ENCODE measurements at places on chromosomes 1 and 21.

GRCh38 chr1:228737601-228738041 is 2.3 kb downstream of the RHOU start:
- no peak for DNase-seq

GRCh38 chr1:229407206-229408026 is 26.5 kb downstream of the ACTA1 start:
- no peak for DNase-seq

DNA sequence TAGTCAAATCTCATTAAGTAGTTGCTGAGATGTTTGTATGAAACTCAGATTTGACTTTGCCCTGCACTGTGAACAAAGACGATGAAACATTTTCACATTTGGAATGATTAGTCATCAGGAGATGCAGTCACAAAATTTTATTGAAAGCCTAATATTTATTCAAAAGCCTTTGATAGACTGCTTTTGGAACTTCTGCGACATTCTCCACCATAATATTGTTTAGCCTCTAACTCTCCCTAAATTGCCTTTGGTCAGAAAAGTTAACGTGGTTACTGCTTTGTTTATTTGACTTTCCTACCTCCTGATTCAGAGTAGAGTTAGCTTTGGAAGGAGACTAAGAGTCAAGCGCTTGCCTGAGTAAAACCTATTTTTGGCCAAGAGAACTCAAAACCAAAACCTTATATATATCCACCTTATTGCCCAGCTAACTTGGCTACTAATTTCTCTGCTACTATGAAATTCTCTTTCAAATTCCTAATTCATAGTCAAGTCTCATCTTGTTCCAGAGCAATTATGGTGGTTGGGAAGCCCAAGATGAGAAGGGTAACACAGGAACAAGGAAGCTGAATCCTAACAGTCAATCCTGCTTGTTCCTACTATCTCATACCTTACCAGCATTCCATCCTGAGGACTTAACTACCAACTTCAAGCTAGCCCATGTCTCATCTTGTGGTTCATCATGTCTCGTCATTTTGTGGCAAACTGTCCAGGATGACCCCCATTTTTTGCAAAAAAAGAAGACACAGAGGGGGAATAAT is 429.6 kb downstream of the USP25 start:
- no peak for DNase-seq

DNA sequence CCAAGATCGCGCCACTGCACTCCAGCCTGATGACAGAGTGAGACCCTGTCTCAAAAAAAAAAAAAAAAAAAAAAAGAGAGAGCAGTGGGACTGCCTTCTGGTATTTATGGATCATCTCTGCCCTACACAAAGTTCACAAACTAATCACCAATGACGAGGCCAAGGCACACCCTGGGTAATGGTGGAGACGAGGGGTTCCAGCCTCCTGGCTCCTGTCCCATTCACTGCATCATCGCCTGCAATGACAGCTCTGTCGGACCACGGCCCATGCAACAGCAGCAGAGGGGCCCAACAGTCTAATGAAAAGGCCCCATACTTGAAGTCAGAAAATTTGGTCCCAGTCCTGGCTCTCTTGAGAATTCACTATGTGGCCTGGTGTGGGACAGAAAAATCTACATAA is 2.9 kb upstream of the BTG2 start:
- no peak for DNase-seq

GRCh38 chr1:67843331-67843730 is 10.1 kb upstream of the GNG12 start:
- no peak for DNase-seq

DNA sequence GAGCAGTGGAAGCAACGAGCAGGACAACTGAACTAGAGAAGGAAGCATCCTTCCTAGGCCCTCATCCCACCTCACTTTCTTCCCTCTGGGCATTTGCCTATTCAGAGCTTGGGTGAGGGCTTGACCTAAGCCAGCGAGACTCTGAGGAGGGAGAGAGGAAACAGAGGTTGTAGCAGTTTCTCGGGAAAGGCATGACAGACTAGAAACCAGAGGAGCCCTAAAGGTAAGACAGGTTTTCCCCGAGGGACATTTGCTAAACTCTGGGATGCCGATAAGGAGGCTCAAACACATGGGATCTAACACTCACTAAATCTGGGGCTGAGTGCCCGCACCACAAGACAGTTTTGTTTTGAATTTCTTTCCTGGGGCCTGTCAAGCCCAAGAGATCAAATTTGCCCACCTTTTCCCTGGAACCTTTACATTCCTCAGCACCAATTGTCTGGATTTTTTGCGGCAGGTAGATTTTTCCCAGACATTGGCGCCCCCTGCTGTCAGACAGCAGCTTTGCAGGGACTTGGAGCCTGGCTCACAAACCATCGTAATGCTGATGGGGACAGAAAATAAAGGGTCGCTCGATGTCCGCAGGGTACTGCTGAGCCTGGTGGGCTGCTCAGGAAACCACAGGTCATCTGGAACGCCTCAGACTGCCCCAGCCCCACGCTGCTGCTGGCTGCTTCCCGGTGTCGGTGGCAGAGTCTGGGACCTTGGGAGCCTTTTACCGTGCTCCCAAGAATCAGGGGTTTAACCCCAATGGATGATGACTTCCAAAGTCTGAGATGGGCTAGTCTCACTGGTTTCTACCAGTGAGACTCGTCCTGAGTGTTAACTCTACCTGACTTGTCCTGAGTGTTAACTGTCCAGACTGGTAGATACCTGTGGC is 23.4 kb upstream of the TSPAN2 start:
- peak; percentile 59 for DNase-seq

DNA sequence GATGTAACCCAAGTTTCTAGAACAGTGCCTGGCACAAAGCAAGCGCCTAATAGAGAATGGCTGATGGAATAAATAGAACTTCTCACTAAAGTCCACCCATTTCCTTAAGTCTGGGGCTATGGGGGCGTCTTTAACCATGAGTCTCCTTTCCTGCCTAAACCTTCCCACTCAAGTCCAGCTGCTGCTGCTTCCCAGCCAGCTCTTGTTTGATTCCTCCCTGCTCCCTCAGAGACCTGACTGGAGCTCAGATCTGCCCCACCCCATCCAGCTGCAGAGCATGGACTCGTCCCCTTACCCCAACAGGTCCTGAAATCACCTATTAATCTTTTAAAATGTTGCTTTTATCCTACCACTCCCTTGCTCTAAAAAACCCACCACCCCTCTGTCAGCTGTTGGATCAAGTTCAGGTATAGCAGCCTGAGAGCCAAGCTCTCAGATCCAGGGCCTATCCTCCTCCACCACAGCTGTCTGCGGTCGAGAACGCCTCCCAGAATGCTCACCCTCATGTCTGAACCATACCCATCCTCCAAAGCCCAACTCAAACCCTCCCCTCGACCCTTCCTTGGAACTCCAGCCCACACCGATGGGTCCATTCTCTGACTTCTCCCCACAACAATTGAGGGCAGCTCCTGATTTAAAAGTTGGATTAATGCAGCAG is 12.8 kb upstream of the GALNT2 start:
- no peak for DNase-seq

DNA sequence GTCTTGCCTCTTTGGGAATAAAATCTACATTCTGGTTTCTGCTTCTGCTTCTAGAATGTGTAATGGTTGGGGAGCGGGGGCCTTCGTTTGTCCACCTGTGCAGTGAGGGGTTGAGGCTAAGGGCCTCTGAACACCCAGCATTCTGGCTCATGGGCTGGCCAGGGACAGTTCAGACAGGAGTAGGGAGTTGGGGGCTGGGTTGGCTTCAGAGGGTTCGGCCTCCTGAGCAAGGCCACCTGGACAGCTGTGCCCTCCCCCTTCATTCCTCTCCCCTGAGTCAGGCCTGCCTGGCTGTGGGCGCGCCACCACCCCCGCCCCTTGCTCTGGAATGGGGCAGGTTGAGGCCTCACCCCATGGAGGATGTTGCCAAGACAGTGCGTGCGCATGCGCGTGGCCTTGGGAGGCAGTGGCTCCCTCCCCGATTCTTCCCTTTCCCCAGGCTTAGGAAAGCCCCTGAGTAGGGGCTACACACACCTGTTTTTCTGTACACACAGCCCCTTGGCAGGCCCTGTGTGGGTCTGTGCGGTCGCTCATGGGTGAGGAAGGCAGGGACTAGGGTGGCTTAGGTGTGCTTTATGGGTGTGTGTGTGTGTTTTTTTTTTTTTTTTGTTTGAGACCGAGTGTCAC is 57.0 kb downstream of the YARS1 start:
- DNase-seq = no peak

DNA sequence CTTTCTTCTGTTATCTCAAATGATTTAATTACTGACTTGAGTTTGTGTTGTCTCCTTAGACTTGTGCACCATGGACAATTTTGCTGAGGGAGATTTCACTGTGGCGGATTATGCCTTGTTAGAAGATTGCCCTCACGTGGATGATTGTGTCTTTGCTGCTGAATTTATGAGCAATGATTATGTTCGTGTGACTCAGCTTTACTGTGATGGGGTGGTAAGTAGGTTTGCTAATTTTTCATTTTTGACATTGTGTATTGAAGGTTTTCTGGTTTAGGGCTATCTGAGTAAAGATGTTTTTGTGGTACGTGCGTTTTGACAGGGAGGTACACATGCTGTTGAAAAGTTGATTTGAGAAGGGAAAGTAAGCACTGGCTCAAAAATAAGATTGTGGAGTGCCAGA is 14.1 kb downstream of the TTC3 start:
- no peak for DNase-seq

DNA sequence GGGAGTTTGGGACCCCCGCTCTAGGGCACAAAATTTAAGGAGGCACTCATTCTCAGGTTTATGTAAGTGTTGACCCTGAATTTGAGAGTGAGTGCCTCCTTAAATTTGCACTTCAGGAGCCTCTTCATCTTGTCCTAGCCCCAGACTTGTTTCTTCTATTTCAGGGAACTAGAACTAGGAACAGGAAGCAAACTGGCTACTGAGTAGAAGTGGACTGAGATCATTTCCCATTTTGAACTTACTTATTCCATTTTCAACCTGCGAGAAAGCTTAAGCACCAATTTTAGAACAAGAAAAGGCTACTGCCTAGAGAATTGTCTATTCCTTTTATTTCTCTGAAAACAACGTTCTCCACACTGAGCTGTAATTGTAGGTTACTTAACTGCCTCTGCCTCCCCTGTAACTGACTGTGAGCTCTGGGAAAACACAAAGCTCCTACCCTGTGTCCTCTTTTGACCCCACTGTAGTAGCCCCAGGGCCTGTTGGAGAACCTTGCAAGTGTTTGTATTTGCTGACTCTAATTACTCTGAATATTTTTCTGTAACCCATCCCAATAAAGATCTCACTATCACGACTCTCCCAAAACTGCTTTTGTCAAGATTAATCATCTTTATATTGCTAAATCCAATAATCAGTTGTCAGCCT is 2.5 kb downstream of the PPT1 start:
- no peak for DNase-seq

DNA sequence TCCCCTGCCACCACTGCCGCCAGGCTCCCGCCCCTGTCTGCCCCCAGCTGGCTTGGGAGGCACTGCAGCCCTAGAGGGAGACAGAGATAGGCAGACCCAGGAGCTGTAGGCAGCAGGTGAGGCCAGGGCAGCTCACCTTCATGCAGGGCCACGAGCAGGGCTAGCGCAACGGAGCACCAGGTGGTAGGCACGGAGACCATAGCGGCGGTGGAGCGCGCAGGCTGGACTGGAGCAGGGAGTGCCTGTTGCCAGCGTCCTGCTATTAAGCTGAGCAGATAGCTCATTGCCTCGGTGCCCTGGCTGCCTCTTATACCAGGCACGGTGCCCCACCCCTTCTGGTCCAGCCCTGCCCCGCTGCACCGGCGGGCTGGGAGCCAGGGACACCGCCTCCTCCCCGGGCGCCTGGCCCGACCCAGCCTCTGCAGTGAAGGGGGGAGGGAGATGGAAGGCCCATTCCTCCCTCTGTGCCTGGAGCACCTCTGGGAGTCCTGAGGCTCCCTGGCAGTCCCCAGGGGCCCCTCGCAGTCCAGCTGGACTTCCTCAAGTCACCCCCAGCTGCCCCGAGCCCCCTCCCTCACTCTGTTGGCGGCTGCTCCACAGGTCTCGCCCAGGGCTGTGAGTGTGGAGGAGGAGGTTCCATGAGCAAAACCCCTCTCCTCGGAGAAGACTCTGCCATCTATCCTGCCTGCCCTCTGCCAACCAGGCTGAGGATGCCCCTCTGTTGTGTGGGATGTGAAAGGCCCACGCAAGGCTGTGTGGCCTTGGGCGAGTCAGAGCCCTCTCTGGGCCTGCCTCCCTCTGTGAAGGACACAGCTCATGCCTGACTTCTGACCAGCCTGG is at the start of gene EDN2:
EDN2 (minus strand) TSS at position 282 of the 840 bp plus-strand sequence; CDS start at position 200, 82 bp downstream.
- DNase-seq = no peak

DNA sequence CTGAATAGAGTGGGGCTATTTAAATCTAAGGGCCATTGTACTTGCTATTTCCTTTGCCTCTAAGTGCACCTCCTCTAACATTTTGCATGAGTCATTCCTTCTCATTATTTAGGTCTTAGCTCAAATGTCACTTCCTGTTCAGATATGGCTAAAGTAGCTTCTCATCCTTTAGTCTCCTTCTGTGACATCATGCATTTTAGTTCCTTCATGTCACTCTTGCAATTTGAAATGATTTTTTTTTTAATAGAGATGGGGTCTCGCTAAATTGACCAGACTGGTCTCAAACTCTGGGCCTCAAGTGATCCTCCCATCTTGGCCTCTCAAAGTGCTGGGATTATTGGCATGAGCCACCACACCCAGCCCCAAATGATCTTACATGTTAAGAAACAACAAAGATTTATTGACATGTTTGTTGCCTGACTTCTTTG is 6.6 kb downstream of the TBX19 start:
- DNase-seq = no peak

DNA sequence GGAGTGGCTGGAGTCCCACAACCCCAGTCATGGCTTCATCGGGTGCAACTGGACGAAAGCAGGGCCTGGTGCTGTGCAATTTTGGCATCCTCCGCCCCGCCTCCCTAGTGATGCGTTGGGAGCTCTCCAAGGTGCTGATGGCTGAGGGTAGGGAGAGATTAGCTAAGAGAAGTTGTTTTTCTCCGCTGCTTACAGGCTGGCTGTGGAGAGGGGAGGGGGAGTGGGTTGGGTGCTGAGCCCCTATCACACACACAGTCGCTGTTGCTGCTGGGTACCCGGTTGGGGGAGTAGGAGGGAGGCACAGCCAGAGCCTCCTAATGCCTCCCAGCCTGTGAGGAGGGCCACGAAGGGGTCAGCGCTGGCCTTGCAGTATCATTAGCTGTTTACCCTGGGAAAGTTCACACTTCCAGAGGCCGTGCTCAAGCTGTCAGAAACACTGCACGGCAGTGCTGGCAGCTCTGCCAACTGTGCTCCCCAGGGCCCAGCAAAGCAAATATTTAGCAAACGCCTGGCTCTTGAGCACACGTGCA is 110.0 kb downstream of the GRIK3 start:
- peak; percentile 42 for DNase-seq

GRCh38 chr1:180229483-180230415 is at the start of gene LHX4:
Gene LHX4 (plus strand): TSS chr1:180230264. CDS start chr1:180230530, 266 bp downstream.
- peak; percentile 59 for DNase-seq
